CD4-positive, alpha-beta memory T cell (primary cell): ENCODE measurements at places on chromosomes 16 and 17.

GRCh38 chr17:71117466-71117865, 948.1 kb downstream of the KCNJ2 start:
- DNase-seq = no peak

GRCh38 chr17:72254808-72255449, 134.1 kb downstream of the SOX9 start:
- DNase-seq = no peak

DNA sequence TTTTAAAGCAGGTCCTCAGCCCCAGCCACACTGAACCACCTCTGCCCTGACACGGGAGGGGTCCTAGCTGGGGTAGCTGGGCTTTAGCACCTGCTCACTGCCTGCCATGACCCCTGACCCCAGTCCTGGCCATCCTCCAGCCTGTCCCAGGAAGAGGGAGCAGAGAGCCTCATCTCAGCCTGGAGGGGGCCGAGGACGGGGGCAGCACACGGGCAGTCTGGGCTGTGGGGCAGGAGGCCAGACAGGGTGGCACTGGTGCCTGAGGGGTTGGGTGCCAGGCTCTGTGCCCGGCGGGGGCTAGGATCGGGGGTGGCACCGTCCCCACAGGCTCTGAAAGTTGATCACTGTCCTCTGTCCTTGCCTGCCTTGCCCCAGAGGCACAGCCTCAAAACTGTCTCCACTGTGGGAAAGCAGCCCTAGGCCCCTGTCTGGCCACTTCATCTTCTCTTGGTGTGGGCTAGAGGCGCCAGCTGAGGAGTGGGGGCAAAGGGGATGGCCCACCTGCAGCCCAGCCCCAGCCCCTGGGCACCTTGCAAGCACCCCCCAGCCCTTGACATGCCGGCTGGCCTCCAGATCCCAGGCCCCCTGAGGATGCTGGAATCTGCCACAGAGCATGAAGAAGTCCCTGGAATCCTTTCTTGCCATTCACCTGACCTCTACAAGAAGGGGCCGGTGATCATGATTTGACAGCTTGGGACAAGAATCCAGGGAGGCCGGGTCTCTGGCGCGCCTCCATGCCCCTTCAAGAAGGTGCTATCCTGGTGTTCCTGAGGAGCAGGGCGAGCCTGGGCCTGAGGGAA, 15.7 kb downstream of the ENDOV start:
- no peak for DNase-seq

DNA sequence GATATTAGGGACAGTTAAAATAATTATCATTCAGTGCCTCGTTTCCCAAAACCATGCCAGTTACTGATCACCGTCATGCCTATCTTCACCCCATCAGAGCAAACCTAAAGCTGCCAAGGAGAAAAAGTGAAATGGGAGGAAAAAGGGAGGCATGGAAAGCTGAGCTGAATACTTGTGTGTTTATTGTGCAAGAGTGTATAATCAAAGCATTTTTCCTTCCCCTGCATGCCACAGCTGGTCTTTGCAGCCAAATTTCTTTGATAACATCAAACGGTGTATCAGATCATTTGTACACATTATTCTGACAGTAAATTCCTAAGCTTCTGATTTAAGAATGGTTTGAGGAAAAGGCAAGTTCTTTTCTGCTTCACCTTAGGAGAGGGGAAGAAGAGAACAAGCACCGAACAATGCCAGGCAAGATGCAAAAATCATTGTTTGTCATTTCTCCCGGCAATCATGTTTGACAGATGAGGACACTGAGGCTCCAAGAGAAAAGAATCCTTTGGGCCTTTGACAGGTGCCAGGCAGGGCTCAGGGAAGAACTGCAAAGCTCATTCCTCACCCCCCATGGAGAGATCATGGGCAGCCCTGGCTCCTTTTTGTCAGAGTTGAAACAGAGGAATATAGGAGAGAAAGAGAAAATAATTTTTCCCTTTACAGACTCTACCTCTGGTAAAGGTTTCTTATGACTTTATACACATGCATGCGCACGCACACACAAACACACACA, 51.4 kb upstream of the ARHGAP44 start:
- DNase-seq = no peak
